ENCODE measurements at places on chromosomes 1 and 21. TPM values are rescaled to one million over a fixed set of nuclear protein-coding genes. Genes with fewer than 3 reads are reported as not detected.

Gene ERG
- total RNA-seq, result not detected

Gene S100A7A
- total RNA-seq, result not detected

Gene LCE2B
- total RNA-seq, result not detected

Gene PLA2G2F
- not detected for total RNA-seq

Gene GNAT2
- not detected for total RNA-seq

Gene TXLNA
- total RNA-seq, result 26.9 TPM

Gene SLC35F3
- 5.8 TPM for total RNA-seq

Gene NPHS2
- total RNA-seq, result not detected

Gene PGBD5
- 0.68 TPM for total RNA-seq

Gene IFI16
- total RNA-seq, result 3.7 TPM

Gene CD34
- total RNA-seq, result not detected

Gene ZFP69B
- 1.7 TPM for total RNA-seq

Gene C8B
- total RNA-seq, result not detected
